Prostate gland (tissue), 2 donors: ENCODE measurements at places on chromosomes 7 and 10. TPM values are rescaled to one million over a fixed set of nuclear protein-coding genes. Genes with fewer than 3 reads are reported as not detected.
A peak's percentile ranks its signal among the peaks of the same experiment; 100 is the strongest.

DNA sequence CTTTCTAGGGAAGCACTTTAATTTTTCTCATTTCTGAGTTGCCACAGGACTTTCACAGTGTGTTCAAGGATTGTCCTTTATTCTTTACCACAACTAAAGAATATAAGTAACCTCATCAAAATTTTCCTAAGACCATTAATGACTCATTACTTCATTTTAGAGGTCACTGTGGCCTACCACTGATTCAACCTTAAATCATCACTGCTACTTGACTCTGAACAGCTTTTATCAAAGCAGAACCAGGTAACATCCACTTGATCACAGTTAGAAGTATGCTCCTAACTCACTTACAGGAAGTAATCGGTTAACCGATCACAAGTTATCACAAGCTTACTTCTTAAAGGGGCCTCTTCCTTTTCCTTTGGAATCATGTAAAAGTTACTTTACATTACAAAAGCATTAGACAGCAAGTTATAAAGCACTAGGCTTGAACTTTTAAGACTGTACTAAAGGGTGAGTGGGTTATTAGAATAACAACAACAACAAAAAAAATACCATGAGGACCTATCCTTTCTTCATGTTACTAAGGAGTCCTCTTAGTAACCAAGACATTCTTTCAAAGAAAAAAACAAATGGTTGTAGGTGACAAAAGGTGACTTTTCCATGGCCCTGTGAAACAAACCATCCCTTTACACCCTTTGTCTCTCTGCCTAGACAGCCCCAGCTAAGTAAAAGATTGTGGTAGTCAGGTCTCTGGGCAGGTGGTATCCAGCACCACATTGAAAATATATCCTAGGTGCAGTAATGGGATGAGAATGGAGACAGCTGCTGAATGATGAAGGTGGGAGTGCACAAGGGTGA is 40.0 kb upstream of the PDK4 start:
- no peak for DNase-seq
- H3K4me3 ChIP-seq = no peak overlapping the region
- H3K27me3 ChIP-seq = no peaks in the 10 kb centered on the region
- no peaks in the 10 kb centered on the region for H3K4me1 ChIP-seq

DNA sequence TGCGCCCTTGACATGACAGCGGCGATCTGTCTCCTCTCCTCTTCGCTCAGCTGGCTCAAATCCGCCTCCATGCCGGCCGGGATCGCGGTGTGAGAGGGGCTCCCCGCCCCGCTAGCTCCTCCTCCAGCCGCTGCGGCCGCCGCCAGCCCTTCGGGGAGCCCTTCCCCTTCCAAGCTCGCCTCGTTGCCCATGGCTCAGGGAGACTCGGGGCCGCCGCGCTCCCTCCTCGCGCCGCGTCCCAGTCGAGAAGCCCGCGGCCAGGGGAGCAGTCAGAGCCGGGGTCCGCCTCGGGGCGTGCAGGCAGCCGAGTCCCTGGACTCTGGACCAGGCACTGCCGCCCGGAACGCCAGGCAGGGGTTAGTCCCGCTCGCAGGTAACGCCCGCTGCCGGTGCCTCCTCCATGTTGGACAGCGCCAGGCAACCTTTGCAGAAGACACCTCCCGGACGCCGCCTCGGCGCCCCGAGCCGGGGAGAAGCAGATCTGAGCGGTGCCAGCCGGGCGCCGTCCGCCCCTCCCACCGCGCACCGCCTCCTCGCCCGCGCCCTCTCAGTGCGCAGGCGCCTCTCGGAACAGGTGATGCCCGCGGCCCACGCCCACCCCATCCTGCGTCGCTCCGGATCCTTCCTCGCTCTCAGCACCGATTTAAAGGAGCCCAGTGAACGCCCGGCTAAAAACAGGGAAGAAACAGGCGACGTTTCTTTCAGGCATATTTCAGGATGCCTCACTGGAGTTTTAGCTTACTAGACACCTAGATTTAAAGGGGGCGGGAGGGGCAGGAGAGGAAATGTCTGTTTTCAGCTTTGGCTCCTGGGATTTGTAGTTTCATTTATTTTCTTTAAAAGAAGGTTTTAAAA is at the start of gene PCLO:
TSS of gene PCLO (minus strand) at position 483 of the 855 bp plus-strand sequence. CDS start at position 191, 292 bp downstream.
- DNase-seq = peak; percentile 87
- peak within 1 kb of the TSS; percentile 87 for H3K27ac ChIP-seq
- H3K27me3 ChIP-seq = no peaks in the 10 kb centered on the region
- H3K4me3 ChIP-seq = peak within 1 kb of the TSS; percentile 64

DNA sequence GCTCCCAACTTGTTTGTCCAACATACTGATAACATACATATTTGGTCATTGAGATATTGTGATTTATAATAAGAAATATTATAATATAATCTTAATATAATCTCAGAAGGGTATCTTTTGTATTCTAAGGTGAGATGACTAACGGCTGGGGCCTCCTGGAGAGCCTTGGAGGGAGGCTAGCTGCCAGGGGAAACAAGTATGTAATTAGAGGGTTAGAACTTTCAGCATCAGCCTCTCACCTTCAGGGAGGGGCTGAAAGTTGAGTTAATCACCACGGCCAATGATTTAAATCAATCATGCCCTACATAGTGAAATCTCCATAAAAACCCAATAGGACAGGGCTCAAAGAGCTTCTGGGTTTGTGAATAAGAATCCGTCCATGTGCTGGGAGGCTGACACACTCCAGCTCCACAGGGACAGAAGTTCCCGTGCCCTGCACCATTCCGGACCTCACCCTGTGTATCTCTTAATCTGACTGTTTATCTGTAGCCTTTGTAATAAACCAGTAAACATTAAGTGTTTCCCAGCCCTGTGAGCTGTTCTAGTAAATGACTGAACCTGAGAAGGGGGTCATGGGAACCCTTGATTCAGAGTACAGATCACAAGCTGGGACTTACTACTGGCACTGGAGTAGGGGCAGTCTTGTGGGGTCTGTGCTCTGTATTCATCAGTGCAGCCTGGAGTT is 86.3 kb upstream of the STEAP1B start:
- DNase-seq = no peak
- no peak overlapping the region for H3K27ac ChIP-seq
- no peak overlapping the region for H3K4me3 ChIP-seq
- H3K36me3 ChIP-seq = no peaks in the 10 kb centered on the region
- no peaks in the 10 kb centered on the region for H3K27me3 ChIP-seq

CALD1 gene
- 314 TPM for total RNA-seq
